Suppressor macrophage treated with lipopolysaccharide for 4 hours (primary cell): ENCODE measurements at places on chromosomes 16 and 17.

DNA sequence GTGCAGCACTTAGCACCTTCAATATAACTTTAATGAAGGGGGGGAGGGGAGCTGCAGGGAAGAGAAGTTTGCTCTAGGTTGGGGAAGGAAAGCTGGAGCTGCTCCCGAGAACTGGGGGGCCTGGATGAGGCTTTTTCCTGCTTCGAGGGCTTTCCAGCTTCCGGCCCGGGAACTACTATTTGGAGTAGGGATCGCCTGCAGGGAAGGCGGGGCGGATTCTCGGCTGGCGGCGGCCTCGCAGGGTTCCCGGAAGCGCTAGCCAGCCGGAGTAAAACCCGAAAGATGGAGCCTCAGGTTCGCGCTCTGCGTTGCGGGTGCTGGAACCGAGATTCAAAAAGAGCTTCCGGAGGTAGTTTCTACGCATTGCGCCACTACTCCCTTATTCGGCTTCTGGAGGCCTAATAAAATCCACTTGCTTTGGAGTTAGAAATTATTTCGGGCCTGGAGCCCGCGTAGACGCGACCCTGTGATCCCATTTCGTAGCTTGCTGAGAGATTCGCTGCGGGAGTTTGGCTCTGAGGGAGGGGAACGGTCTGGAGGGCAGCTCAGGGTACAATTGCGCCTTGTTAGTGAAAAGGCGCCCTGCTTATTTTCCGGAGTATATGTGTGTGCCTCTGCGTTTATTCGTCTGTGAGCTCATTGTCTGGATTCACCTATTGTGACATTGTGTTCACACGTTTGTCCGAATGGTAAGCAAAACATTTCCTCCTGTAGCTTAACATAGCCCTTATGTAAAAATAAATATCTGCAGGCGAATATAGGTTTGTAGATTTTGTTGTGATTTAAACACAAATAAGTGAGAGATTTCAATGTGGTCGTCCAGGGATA, 652 bp downstream of the PRAC2 start:
- no peak for DNase-seq

GRCh38 chr17:61442136-61442775, 10.0 kb upstream of the TBX4 start:
- DNase-seq = no peak

- DNase-seq = no peak
Measured at GRCh38 chr17:61157246-61157886, 242.3 kb upstream of the TBX2 start.

DNA sequence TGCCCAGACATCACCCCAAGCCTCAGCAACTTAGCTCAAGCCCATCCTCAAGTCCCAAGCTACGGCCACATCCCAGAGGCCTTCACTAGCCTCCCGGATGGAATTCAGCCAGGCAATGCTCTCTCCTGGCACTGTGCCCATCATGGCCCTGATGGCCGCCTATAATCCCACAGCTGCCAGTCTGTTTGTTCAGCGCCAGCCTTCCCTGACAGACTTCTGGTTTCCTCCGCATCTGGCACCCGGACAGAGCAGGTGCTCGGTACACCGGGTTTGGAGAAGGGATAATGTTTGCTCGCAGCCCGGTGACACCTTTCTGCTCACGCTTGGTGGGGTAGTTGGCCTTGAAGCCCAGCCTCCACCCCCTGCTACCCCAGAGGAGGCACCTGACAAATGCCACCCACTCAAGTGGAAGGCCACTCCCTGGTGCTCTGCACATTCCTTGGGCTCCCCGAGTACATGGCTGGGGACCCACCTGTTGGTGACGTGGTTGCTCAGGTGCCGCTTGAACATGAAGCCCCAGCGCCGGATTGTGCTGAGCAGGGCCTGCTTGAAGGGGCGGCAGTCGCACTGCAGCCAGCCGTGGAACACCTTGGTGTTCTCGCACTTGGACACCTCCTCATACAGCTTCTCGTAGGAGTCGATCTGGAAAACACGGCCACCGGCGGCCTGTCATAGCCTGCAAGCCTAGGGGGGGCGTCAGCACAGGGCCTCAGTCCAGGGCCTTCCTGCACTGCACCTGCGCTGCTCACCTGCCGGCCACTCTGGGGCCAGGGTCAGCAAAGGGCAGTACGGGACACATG, 47.1 kb downstream of the DNAH17 start:
- no peak for DNase-seq

GRCh38 chr17:43013296-43013695, 6.7 kb downstream of the IFI35 start:
- DNase-seq = no peak
